Activated CD4-positive, alpha-beta memory T cell treated with anti-CD3 and anti-CD28 coated beads, Interleukin-2, amount 10 ng/mL, durations not matched to agents 7 days and 5 days (primary cell): ENCODE measurements at places on chromosomes 4 and X. TPM values are rescaled to one million over a fixed set of nuclear protein-coding genes. Genes with fewer than 3 reads are reported as not detected.

GRCh38 chrX:112048707-112049106 is 33.9 kb downstream of the TRPC5 start:
- no peak for DNase-seq
- no peak overlapping the region for H3K27ac ChIP-seq
- no peak overlapping the region for H3K4me3 ChIP-seq
- peaks cover 2% of the 10 kb centered on the region for H3K4me1 ChIP-seq

GAK gene
- total RNA-seq: 139 TPM

DNA sequence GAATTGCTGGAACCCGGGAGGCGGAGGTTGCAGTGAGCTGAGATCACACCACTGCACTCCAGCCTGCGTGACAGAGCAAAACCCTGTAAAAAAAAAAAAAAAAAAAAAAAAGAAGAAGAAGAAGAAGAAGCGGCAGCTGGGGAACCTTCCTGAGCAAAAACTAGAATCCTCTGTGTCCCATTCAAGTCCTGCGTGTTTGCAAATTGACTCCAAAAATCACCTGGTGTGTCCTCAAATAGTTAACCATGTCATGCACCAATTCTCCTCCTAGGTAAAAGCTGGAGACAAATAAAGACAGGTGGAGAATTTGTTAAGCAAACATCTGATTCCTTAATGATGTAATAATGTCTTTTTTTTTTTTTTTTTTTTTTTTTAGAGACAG is 31.9 kb upstream of the ASMTL start:
- peaks cover 69% of the 10 kb centered on the region for H3K4me1 ChIP-seq
- H3K27ac ChIP-seq: peak overlapping the region; percentile 91
- no peaks in the 10 kb centered on the region for H3K27me3 ChIP-seq
- DNase-seq: peak; percentile 3

- DNase-seq: no peak
- H3K27me3 ChIP-seq: no peaks in the 10 kb centered on the region
- peak overlapping the region; percentile 44 for H3K27ac ChIP-seq
- peaks cover 25% of the 10 kb centered on the region for H3K36me3 ChIP-seq
Measured at GRCh38 chrX:71184092-71184491, 38.9 kb upstream of the GJB1 start.
